ENCODE measurements at places on chromosomes 16 and 17. TPM values are rescaled to one million over a fixed set of nuclear protein-coding genes. Genes with fewer than 3 reads are reported as not detected.

DNA sequence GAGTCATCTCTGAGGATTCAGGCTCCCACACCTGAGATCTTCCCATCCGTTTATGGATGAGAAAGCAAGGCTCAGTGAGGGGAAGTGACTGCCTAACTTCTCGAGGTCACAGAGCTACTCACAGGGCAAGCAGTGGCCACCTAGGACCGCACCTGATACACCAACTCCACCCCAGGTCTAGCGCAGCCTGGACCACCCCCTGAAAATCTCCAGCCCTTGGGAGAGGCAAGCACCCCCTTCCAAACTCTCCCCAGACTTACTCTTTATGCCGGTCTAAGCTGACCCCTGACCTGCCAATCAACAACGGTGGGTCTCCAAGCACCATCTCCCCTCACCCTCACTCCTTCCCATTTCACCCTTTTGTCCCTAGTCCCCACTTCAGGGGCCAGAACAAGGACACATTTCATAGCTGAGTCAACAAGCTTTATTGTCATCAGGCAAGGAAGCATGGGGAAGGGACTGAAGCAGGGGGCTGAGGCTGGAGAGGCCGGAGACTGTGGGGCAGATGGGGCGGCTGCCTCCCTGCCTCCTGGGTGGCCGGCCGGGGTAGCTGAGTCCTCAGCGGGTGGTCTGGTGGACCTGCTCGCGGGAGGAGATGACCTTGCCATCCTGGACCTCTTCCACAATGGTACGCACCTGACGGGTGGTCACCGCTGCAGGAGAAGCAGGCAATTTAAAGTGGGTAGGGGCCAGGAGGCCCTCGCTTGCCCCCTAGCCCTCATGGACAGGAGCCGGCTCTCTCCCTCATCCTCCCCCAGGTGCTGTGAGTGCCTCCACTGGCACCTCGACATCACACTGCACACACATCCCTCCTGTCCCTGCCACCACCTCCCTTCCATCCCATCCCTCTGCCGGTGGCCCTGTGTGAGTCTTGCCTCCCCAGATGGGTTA lies 5.1 kb downstream of the KRT17 start:
- peak; percentile 4 for DNase-seq

- DNase-seq = no peak
Observed at GRCh38 chr16:5979905-5980550, 882.4 kb upstream of the EEF2KMT start.

DNA sequence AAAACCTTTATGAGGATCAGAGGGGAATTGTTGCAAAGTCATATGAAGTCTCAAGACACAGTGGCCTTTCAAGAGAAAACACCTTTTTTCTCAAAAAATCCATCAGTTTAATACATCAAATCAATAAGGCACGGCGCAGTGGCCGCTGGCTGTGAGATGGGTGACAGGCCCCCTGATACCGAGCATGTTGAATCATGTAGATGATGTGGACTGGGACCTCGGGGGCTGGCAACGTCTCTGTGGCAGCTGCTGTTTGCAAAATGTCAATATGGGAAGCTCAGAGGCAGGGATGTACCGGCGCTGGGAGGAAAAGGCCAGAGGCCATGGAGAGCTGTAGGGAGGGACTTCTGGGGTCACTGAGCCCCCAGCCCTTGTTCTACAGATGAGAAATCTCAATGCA lies 169.1 kb downstream of the GSG1L start:
- no peak for DNase-seq

GRCh38 chr17:5699814-5700213 lies 115.5 kb upstream of the NLRP1 start:
- no peak for DNase-seq

Gene ABCA6
- 3.3 TPM for total RNA-seq

Gene CXCL16
- total RNA-seq = 3.5 TPM

Data from activated B cell treated with CpG ODN at 0.5 μM for 24 hours (primary cell).